ENCODE measurements at places on chromosomes 3 and 15.

DNA sequence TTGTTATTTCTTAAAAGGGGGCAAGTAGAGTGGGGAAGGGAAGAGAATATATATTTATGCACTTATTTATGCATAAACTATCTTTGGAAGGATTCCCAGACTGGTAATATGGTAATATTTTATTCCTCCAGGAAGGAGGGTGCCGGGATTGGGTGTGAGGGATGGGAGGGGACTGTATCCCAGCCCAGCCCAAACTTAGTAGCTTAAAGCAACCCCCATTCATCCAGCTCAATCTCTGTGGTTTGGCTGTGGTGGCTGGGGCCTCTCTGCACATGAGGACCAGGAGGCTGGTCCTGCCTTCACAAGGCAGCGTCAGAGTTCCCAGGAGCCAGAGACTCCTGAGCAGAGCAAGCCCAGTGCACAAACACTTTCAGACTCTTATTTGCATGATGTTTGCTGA lies 48.4 kb downstream of the CCNL1 start:
- DNase-seq = no peak

- no peak for DNase-seq
Measured at GRCh38 chr3:46935989-46936558, 40.5 kb downstream of the CCDC12 start.

- DNase-seq = no peak
Measured at GRCh38 chr15:39478996-39479395, 101.9 kb upstream of the THBS1 start.

GRCh38 chr15:63513728-63514127 lies 9.3 kb downstream of the USP3 start:
- DNase-seq = no peak

DNA sequence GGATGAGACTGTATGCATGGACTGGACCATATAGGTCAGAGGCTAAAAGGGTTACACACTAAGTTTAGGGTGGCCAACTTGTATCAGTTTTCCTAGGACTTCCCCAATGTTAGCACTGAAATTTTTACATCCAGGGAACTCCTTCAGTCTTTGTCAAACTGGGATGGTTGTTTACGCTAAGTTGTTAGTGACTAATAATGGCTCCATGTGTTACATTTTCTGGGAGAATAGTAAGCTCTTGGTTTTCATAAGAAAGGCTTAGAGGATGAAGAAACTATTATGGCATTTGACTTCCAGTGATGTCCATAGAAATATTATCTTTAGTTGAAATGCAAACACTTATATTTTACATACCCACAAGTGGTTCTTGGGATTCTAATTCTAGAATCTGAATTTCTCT lies 57.9 kb upstream of the ST3GAL6 start:
- DNase-seq = no peak

DNA sequence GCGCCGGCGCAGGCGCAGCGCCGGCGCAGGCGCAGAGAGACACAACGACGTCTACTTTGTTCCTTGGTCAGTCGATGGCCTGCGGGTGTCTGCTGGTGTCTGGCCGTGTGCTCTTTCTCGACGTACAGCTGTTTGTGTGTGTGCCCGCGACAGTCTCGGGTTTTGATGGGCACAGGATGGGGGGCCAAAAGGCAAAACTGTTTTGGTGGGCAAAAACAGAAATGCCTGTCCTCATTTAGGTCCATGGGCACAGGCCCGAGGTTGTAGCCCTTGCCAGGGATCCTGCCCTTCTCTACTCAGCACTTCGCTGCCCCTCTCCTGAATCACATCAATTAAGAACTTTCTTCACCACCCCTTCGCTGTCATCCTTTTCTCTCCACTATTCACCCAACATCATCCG lies 184.8 kb upstream of the CHL1 start:
- no peak for DNase-seq

DNA sequence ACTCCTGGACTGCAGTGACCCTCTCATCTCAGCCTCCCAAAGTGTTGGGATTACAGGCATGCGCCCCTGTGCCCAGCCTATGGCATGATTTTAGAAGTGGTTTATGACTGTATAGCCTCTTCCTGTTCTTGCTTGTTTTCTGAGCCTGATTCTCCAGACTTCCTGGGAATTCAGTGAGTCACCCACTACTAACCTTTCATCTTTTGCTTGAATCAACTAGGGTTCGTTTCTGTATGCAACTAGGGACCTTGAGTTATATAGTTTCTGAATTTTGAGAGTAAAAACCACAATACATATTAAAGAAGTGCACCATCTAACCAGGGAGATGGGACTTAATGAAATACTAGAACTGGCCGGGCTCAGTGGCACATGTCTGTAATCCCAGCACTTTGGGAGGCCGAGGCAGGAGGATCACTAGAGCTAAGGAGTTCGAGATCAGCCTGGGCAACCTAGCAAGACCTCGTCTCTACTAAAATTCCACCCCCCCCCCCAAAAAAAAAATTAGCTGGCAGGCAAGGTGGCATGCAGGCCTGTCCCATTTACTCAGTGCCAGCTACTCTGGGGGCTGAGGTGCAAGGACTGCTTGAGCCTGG lies 76.0 kb downstream of the ZNF609 start:
- no peak for DNase-seq

- no peak for DNase-seq
Measured at GRCh38 chr3:73681610-73682009, 56.9 kb upstream of the PDZRN3 start.

DNA sequence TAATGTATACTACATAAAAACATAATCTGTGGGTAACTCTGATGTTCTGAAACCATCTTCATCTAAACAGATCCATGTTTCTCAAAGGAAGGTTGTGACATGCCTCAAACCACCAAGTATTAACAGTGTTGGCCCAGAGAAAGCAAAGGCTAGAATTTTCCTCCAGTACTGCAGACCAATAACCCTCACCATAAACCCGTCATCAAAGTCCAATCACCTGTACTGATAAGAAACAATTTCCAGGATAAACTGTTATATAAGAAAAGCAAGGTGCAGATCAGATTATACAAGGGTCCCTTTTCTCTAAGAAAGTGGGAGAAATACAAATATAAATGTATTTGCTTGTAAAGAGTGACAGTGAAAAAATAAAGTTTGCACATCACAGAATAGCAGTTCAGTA lies 32.3 kb downstream of the TBC1D2B start:
- no peak for DNase-seq

DNA sequence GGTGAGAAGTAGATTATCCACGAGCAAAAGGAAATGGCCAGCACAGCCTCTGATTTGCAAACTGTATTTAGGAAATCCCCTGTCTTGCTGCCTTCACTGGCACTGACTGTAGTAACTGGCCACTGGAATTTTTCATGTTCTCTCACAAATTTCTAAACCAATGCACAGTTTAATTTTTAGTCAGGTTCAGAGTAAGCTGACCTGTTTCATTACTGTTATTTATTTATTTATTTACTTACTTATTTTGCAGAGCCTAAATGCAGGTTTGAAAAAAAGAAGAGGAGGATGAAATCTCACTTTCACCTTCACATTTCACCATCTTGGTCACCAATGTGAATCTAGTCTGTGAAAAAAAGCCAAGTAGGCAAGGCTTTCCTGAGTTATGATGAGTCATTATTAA lies 291.0 kb downstream of the PLOD2 start:
- DNase-seq = no peak

GRCh38 chr3:121667333-121667732 lies 6.6 kb upstream of the HCLS1 start:
- no peak for DNase-seq

- peak; percentile 44 for DNase-seq
Measured at GRCh38 chr3:107753494-107753893, 230.7 kb downstream of the BBX start.

DNA sequence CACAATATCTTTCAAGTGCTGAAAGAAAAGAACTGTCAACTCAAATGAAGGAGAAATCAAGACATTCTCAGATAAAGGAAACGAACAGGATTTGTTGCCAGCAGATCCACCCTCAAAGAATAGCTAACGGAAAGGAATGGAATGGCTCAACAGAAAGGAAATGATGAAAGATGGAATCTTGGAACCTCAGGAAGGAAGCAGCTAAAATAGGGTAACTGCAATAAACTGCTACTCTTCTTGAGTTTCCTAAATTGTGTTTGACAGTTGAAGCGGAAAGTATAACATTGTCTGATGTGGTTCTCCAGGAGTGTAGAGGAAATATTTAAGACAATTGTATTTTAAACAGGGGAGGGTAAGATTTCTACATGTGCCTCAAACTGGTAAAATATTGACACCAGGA lies 22.0 kb downstream of the PRR23E start:
- no peak for DNase-seq

DNA sequence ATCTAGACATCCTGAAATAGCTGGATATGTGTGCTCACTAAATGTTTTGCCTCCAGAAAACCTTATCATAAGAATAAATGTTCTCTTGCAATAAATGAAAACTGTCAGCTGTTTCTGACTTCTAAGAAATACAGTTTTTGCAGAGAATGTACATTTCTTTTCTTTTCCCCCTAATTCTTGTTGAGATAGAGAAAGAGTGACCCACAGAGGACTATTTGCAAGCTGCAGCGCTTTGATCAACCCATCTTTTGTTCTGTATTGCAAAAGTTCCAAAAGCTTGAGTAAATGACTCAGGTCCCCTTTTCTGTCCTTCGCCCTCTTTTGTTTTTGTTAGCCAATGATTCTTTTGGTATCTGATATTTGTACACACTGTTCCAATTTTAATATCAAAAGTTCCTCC lies 141.9 kb downstream of the BBX start:
- no peak for DNase-seq

- DNase-seq = no peak
Measured at GRCh38 chr3:62454916-62455315, 81.6 kb upstream of the FEZF2 start.

DNA sequence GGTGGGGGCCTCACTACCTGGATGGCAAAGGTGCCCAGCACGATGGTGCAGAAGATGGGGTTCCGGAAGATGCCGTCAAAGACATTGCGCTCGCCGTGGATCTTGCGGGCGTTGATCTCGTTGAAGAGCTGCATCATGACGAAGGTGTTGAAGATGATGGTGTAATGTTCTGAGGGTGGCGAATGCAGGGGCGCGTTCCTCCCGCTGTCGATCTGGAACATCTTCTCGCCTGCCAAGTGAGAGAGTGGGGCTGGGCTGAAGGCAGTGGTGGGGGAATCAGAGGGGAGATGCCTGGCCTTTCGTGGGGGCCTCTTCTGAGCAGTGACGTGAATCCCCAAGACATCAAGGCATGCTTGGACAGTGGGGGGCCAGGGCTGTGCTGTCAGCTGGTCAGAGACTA lies 19.6 kb upstream of the SEC13 start:
- DNase-seq = no peak

DNA sequence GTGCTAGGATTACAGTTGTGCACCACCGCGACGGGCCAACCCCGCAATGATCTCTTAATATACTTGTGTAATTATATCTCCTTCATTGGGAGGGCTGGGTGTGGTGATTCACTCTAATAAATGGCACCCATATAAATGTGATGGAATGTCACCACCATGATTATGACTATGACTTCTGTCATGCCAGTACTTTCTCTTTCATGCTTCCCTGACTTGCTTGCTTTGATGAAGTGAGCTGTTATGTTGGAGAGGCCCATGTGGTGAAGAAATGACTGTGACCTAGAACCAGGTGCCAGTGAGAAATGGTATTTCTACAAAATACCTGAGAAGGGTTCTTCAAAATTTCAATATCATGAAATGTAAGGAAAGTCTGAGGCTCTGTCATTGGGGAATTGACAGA lies 24.4 kb upstream of the TP63 start:
- no peak for DNase-seq

DNA sequence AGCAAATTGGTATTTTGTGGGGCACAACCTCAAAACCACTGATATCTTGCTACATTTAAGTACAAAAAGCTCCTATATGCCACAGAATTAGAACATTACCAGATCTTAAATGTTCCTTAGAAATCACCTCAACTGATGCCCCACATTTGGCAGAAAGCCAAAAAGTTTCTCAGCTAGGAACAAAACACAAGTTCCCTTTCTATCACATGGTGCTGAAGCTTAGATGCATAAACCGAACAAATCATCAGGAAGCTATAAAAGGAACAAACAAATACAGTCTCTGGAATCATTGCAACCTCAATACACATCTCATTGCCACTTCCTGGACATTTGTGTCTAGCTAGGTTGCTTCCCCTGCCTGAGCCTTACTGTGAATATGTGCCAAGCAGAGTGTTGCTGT lies 492.6 kb downstream of the LPP start:
- DNase-seq = no peak

- DNase-seq = no peak
Measured at GRCh38 chr3:167198949-167199600, 181.0 kb downstream of the ZBBX start.

GRCh38 chr3:162376761-162377160 lies 880.2 kb downstream of the OTOL1 start:
- DNase-seq = no peak

DNA sequence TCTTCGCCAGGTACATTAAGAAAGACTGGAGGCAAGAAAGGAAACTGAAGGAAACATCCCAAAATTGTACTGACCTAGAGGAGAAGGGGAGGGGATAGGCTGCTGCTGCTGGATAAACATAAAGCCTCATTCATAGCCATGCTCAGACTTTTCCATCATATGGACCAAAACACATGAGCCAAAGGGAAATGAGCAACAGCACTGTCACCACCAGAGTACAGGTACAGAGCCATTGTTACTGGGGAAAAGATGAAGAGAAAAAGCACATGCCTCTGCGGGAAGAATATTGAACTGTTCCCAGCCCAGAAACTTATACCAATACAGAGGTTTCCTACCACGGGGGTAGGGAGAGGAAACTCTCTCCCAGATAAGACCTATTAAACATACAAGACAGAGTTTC lies 861.9 kb downstream of the NTRK3 start:
- DNase-seq = no peak

- no peak for DNase-seq
Measured at GRCh38 chr3:72756900-72757299, 91.3 kb downstream of the SHQ1 start.

DNA sequence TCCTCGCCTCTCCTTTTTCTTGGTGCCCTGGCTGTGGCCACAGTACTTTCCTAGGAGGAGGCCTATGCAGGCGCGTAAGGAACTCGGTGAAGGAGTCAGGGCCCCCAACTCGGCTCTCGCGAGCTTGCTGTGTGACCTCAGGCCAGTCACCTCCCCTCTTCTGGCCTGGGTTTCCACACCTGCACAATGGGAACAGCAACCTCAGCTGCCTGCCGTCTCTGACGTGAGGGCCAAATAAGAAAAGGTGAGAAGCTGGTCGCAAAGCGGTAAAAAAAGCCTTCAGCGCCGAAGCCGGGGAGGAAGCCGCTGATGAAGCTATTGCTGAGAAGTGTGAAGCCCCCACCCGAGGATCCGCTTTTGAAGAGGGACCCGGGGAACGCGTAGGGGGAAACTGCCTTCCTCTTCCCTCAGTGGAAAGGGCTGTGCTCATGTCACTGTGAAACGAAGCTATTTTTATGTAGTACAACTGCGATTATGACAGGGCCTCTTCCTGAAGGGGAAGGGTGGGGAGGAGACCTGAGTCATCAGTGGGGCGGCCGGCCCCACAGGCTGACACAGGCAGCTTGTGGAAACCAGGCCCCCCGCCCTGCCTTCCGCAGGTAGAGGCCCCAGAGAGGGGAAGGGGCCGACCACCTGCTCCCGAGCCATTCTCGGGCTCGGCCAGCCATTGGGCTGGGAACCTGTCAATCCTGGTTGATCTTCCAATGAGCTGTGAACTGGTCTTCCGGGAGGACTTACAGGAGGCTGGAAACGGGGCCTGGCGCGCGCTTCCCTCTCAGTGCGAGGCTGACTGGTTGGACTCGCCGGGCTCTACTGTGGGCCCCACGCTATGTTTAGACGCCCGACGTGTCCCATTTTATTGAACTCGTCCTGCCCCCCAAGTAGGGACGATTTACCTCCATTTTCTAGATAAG lies 18.0 kb upstream of the ANKDD1A start:
- DNase-seq = peak; percentile 97

GRCh38 chr15:76346669-76347481 lies 10.3 kb downstream of the ISL2 start:
- DNase-seq = peak; percentile 50

All from WTC11 (cell line).